ENCODE measurements at places on chromosomes 4 and X. TPM values are rescaled to one million over a fixed set of nuclear protein-coding genes. Genes with fewer than 3 reads are reported as not detected.

DNA sequence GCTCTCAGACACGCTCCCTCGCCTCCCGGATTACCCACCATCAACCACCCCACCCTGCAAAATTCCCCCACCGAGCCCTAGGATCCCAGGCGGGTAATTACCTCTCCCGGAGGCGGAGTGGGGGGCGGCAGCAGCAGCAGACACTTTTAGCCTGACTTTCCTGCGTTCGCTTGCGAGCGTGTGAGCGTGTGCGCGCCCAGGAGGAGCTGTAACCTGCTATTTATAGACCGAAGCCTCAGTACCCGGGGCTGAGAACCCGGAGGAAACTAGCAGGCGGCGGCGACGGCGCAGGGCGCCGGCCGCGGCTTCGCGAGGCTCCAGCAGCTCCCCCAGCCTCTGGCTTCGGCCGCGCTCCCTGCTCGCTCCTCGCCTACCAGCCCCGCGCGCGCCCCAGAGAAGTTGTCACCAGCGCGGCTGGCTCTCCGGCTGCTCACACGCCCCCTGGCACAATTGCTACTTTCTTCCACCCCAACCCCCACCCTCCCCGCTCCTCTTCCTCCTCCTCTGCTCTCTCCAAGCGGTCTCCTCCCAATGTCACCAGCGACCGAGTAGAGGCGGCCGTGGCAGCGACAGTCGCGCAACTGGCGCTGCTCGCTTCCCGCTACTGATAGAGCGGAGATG, at the start of gene INPP4B:
Gene INPP4B, minus strand, starts transcription at position 194 of the 621 bp plus-strand sequence.
- no peak for DNase-seq

GRCh38 chr4:38920677-38921076, 53.1 kb downstream of the FAM114A1 start:
- DNase-seq, result no peak

DNA sequence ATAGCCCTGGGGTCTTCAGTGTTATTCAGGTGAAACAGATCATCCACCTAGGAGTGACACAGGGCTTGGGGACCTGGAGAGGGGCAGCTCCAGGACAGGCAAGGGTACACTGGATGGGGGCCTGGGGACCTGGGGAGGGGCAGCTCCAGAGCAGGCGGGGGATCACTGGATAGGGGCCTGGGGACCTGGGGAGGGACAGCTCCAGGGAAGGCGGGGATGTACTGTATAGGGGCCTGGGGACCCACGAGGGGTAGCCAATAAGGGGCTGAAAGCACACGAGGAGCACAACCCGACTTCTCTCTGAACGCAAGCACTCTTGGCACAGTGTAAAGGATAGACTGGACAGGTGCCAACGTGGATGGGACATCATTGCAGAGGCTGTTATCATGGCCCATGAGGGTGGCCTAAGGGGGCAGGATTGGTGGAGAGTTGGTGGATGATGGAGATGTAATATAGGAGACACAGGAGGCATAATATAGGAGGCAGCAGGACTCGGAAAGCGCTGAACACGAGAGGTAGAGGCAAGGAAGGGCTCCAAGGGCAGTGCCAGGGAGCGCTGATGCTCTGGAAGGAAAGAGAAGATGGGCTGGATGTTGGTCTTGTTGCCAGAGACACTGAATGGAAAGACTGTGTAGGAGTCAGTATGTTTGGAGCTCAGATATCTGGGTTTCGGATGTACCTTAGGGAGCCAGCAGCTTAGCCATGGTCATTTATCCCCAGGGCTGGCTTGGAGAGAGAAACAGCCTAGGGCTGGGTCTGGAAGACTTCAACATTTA, 37.9 kb upstream of the FGFBP2 start:
- no peak for DNase-seq

The MEPE gene
- total RNA-seq, result not detected

DNA sequence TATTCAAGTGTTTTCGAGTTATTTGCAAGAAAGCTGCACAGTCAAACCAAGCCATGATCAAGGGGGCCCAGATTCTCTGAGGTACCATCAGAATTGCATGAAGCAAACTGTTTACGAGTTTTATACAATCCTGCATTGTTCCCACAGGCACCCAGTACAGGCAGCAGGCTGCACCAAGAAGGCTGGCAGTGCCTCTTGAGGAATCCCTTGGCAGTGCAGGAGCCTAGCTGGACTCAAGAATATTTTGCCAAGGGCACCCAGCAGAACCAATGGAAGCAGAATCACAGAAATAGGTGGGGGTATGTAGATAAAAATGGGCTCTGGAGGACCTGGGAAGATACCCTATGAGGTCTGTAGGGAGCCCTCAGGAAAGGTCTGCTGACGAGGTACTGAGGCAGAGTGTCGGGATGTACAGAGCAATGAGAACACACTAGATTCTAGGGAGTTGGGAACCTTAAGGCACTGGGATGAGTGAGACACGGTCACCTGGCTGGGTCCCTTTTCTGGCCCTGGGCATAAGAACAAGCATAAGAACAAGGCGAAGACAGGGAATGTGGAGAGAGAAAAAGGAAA, 2.5 kb upstream of the PLP1 start:
- DNase-seq, result no peak

GRCh38 chr4:40656201-40656863, 26.7 kb upstream of the RBM47 start:
- no peak for DNase-seq

The SLC6A8 gene
- total RNA-seq, result 122 TPM

The RWDD4 gene
- 24.2 TPM for total RNA-seq

The TMEM150C gene
- 0.07 TPM for total RNA-seq

The PDLIM3 gene
- not detected for total RNA-seq

- peak; percentile 8 for DNase-seq
Observed at GRCh38 chrX:8738588-8739189, 6.8 kb upstream of the ANOS1 start.

The PF4V1 gene
- total RNA-seq, result not detected

The SASH3 gene
- 0.34 TPM for total RNA-seq
